ENCODE measurements at places on chromosomes 12 and 14. TPM values are rescaled to one million over a fixed set of nuclear protein-coding genes. Genes with fewer than 3 reads are reported as not detected.

PRKD1 gene
- total RNA-seq: 9.9 TPM

BBOF1 gene
- total RNA-seq: 2.7 TPM

KRT78 gene
- total RNA-seq: not detected

DNA sequence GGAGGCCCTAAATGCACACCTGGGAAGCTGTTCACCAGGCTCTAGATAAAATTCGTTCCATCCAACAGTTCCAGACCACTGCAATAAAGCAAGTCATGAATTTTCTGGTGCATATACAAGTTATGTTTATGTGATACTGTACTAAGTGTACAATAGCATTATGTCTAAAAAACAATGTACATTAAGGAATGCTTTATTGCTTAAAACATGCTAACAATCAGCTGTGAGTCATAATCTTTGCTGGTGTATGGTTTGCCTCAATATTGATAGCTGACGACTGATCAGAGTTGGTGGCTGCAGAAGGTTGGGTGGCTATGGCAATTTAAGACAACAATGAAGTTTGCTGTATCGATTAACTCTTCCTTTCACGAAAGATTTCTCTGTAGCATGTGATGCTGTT is 52.3 kb downstream of the ATG14 start:
- DNase-seq: no peak
- H3K27me3 ChIP-seq: no peaks in the 10 kb centered on the region
- no peak overlapping the region for H3K27ac ChIP-seq
- no peaks in the 10 kb centered on the region for H3K4me1 ChIP-seq
- peaks cover 7% of the 10 kb centered on the region for H3K36me3 ChIP-seq

GRCh38 chr12:29691161-29691854 is 92.4 kb downstream of the TMTC1 start:
- DNase-seq: no peak
- H3K36me3 ChIP-seq: no peaks in the 10 kb centered on the region
- H3K4me3 ChIP-seq: no peak overlapping the region
- H3K27ac ChIP-seq: no peak overlapping the region
- H3K27me3 ChIP-seq: no peaks in the 10 kb centered on the region

DNA sequence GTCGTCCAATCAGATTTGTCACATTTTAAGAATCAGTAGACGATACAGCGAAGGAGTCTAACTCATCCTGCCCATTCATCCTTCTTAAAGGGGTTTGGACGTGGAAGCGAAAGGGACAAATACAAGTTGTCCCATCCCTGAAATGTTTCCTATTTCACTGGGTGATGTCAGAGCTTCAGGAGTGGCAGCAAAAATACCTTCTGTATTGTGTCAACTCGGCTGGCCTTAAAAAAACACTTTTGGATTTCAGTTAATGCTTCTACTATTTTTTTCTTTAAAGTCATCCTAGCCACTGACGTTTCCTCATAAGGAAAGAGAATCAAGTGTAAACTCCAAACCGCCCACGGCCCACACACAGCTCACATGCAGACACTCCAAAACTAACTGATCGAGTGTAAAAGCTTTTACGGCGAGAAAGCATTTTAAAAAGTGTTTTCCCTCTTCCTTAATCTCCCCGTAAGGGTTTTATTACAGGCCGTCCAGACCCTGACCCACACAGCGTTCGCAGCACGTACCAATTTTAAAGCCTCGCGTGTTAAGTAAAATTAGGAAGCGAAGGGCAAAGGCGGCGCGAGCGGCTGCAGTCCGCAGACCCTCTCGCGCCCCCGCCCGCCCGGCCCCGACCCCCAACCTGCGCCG is 593 bp downstream of the CFL2 start:
- peak overlapping the region; percentile 95 for H3K27ac ChIP-seq
- H3K36me3 ChIP-seq: no peaks in the 10 kb centered on the region
- peaks cover 40% of the 10 kb centered on the region for H3K4me1 ChIP-seq
- peak; percentile 32 for DNase-seq
- H3K27me3 ChIP-seq: no peaks in the 10 kb centered on the region

EIF2B1 gene
- total RNA-seq: 46.6 TPM

GRCh38 chr14:34297786-34298520 is 164.1 kb downstream of the SPTSSA start:
- H3K27me3 ChIP-seq: no peaks in the 10 kb centered on the region
- H3K4me1 ChIP-seq: no peaks in the 10 kb centered on the region

TMEM63C gene
- 4.1 TPM for total RNA-seq

GRCh38 chr12:71710276-71711125 is 24.6 kb downstream of the TMEM19 start:
- DNase-seq: no peak
- H3K4me1 ChIP-seq: no peaks in the 10 kb centered on the region
- no peak overlapping the region for H3K27ac ChIP-seq
- no peaks in the 10 kb centered on the region for H3K27me3 ChIP-seq

DNA sequence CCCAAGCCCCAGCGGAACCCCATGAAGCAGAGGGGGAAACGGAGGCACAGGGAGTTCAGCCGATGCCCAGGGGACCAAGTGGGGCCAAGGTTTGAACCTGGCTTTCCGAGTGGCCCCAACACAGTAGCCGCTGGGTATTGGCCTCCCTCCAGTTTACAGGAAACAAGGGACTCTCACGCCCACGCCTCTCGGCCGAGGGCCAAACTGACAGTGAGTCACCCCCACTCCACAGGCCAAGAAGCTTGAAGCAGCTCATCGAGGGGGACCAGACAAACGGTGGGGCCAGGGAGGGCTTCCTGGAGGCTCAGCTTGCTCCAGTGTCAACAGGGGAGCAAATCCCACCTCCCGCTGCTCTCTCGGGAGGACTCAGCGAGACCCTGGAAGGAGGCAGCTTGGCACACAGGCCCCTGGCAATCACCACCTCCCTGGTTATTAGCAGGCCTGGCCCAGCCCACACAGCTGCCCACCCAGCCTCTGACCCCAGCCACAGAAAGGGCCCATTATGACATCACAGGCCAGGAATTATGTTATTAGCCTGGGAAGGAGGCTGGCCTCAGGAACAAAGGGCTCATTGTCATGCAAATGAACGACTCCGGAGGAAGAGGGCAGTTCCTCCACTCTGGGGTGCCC is 54.6 kb downstream of the NCOR2 start:
- no peaks in the 10 kb centered on the region for H3K36me3 ChIP-seq
- H3K27me3 ChIP-seq: no peaks in the 10 kb centered on the region
- DNase-seq: peak; percentile 85
- peak overlapping the region; percentile 76 for H3K27ac ChIP-seq
- H3K4me3 ChIP-seq: no peak overlapping the region
- peaks cover 51% of the 10 kb centered on the region for H3K4me1 ChIP-seq

DNA sequence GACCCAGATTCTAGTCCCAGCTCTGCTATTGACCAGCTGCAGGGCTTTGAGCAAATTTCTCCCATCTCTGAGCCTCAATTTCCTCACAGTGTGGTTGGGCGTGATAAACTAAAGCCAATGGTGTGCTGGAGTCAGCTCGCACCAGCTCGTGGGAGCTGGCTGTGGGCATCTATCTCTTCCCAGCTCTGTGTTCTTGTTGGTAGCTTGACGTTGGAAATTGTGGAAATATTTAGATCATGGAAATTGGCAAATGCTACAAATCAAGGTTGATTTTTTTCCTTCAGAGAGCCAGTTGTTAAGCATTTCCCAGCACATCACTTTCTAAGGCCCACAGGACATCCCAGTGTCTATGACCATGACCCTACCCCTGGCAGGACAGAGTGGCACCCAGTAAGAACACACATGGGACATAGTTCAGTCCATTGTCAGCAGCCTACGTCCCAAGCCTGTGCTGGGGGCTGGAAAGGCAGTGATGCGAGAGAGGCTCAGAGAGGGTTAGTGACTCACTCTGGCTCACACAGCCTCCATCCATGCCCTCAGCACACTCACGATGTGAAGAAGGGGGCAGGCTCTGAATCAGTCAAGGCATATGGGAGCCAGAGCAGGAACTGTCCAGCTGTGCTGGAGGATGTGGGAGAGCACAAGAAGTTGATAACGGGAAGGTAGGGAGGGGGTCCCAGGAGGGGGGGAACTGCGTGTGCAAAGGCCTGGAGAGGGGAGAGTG is 77.6 kb downstream of the LGMN start:
- no peak overlapping the region for H3K4me3 ChIP-seq
- H3K4me1 ChIP-seq: no peaks in the 10 kb centered on the region
- H3K27ac ChIP-seq: no peak overlapping the region
- H3K27me3 ChIP-seq: no peaks in the 10 kb centered on the region

- no peak overlapping the region for H3K4me3 ChIP-seq
- no peak overlapping the region for H3K27ac ChIP-seq
- DNase-seq: no peak
- H3K36me3 ChIP-seq: no peaks in the 10 kb centered on the region
- no peaks in the 10 kb centered on the region for H3K4me1 ChIP-seq
Observed at GRCh38 chr12:2170376-2170775, 117.6 kb downstream of the CACNA1C start.

- no peak for DNase-seq
- no peaks in the 10 kb centered on the region for H3K4me1 ChIP-seq
- H3K27ac ChIP-seq: no peak overlapping the region
Observed at GRCh38 chr12:29759950-29760349, 23.8 kb downstream of the TMTC1 start.

DNA sequence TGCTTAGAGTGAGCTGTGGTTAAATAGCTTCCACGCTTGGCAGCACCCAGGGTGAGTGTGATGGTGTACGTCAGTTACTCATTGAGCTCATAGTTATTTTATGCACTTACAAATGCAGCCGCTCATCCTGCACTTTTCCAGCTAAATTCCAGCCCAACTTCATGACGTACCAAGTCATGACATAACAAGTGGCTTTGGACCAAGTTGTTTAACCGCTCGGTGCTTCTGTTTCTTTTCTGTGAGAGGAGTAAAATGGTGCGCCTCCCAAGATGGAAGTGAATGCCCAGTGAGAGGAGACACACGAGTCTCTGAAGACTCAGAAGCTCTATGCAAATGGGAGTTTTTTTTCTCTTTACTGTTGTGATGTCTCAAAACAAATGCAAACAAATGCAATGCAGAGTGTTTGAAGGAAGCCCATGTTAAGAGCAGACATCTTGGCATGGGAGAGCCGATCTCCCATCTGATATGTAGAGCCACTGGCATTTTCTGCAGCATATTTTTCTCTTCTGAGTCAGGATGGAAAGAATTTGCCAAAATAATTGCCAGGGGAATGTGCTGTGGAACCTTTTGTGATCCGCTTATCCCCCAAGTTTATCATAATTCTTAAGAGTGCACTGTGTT is 72.2 kb downstream of the FBXW8 start:
- H3K27ac ChIP-seq: no peak overlapping the region
- DNase-seq: no peak
- H3K36me3 ChIP-seq: no peaks in the 10 kb centered on the region
- H3K4me1 ChIP-seq: no peaks in the 10 kb centered on the region
- no peak overlapping the region for H3K4me3 ChIP-seq
- no peaks in the 10 kb centered on the region for H3K27me3 ChIP-seq

CLMN gene
- 9.5 TPM for total RNA-seq

Measured in adrenal gland (tissue), 19 donors.